ENCODE measurements at places on chromosomes 5 and 9.

DNA sequence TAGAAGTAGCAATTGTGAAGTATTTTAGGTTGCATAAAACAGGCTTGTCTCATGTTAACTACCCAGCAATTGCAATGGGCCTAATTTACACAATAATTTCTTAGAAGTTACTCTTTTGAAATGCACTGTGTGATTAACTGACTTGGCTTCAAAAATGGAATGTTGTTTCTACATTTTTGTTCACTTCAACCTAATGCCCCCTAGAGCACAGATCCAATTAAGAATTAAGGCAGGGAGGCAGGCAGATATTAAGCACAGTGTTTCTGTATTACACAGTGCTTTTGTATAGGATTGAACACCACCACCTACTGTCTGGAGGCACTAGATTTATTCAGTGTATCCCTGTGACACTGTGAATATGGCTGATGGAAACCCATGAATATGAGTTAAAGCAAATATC, 302.1 kb downstream of the FBXL17 start:
- DNase-seq: no peak

- no peak for DNase-seq
Measured at GRCh38 chr5:88813805-88814575, 69.0 kb downstream of the MEF2C start.

DNA sequence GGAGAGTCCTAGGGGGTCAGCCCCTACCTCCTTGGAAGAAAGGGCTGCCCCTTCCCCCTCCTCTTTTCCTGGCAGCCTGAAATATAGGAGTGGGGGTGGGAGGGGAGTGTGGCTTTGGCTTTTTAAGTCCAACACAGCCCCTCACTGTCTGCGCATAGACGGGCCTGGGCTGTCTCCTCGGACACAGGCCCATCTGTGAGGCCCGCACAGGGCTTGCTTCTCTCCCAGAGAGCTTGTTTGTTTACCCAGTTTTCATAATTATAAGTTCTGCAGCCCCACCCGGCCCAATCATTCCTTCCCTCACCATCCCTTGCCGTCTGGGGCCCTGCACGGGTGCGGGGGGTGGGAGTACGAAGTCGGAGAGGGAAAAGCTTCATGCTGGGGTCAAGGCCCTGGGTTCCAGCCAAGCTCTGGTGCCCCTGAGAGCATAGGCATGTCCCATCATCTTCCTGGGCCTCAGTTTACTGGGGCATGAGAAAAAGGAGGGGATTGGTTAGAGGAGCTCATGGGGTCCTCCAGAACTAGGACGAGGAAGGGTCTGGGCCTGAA, 54.0 kb upstream of the STXBP1 start:
- DNase-seq: no peak

GRCh38 chr9:112333639-112334431, 416 bp upstream of the PTBP3 start:
- DNase-seq: peak; percentile 97

- no peak for DNase-seq
Measured at GRCh38 chr9:115862021-115862420, 291.6 kb upstream of the PAPPA start.

GRCh38 chr5:56482363-56482762, 249.2 kb upstream of the ANKRD55 start:
- DNase-seq: no peak

DNA sequence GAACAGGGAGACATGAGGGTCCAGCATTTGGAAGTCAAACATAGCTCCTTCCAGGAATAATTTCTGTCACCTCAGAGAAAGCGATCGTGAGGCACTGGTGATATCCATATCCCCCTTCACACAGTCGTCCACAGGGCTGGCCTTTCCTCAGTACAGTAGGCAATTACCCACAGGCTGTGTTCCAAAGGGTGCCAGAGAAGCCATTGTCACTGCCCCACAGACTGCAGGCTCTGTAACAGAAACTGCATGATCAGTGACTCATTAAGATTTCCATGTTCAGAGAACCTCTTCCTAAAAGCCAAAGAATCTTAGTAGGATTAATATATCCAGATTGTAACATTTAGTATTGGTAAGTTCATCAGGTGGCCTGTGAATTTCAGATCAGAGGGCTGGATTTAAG, 127.6 kb downstream of the RPS23 start:
- DNase-seq: no peak

GRCh38 chr5:89203611-89204010, 320.6 kb upstream of the MEF2C start:
- no peak for DNase-seq

DNA sequence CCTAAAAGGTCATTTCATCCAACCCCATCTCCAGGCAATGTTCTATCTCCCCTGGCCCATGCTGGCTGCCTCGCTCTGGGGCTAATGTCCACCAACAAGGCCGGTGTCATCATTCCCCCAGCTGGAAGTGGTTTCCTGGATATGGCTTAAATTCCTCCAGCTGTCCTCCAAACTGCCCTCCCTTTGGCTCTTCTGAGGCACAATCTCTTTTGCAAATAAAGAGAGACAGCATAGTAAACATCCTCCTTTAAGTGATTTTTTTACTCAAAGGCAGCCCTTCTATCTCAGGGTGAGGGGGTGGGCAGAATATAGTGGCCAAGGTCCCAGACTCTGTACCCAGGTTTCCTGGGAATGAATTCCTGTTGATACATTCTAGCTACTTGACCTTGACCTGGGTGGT, 117.4 kb upstream of the PANK3 start:
- DNase-seq: no peak

- peak; percentile 71 for DNase-seq
Measured at GRCh38 chr5:128271859-128272464, 188.4 kb downstream of the SLC12A2 start.

GRCh38 chr5:164680812-164681520, 1175.5 kb downstream of the MAT2B start:
- DNase-seq: no peak

DNA sequence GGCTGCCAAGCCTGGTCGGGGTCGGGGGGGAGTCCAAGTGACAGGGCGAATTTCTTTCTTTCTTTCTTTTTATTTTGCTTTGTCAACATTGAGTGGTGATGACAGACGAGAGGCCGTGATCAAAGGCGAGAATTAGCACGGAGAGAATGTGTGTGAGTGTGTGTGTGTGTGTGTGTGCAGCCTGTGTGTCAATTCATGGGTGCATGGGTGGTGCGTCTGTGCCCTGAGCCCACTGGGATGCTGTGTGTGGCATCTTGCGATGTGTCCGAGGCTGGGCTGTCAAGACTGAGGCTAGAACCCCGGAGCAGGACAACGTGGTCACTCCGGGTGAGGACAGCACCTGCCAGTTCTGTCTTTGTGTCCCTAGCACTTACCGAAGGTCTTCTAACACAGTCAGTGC, 4.7 kb upstream of the FIBCD1 start:
- no peak for DNase-seq

DNA sequence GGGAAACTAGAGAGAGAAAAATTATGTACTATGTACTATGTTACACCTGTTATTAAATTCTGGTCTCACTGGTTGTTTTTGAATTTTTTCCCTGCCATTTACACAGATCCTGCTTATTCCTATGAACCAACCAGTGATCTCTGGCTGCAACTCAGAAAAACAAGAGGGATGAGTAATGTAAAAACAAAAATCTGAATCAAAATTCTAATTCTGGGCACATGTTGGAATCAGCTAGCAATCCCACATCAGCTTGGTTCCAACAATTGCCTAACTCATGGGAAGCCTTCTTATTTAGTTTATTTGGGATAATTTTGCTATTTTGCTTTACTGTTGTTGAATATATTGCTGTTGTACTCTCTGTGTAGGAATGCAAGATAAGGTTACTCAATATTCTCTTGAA, 78.3 kb downstream of the PLK2 start:
- DNase-seq: no peak

GRCh38 chr5:37665889-37666288, 174.0 kb downstream of the GDNF start:
- DNase-seq: no peak

GRCh38 chr5:128815201-128815600, 150.1 kb upstream of the SLC27A6 start:
- peak; percentile 38 for DNase-seq

GRCh38 chr5:141864371-141865370, 13.5 kb downstream of the PCDH1 start:
- DNase-seq: no peak

- peak; percentile 62 for DNase-seq
Measured at GRCh38 chr9:76987594-76988200, 31.8 kb upstream of the FOXB2 start.

- DNase-seq: no peak
Measured at GRCh38 chr9:130699047-130699446, 5.5 kb downstream of the EXOSC2 start.

GRCh38 chr5:73682176-73682575, 56.2 kb downstream of the ARHGEF28 start:
- no peak for DNase-seq

GRCh38 chr9:3629495-3629894, 103.7 kb upstream of the RFX3 start:
- DNase-seq: no peak

GRCh38 chr9:350384-350783, 135.7 kb downstream of the DOCK8 start:
- no peak for DNase-seq

GRCh38 chr9:16726718-16727451, 143.6 kb downstream of the BNC2 start:
- peak; percentile 76 for DNase-seq

- no peak for DNase-seq
Measured at GRCh38 chr5:88834499-88834898, 48.5 kb downstream of the MEF2C start.

GRCh38 chr5:11640158-11640873, 263.9 kb downstream of the CTNND2 start:
- no peak for DNase-seq

DNA sequence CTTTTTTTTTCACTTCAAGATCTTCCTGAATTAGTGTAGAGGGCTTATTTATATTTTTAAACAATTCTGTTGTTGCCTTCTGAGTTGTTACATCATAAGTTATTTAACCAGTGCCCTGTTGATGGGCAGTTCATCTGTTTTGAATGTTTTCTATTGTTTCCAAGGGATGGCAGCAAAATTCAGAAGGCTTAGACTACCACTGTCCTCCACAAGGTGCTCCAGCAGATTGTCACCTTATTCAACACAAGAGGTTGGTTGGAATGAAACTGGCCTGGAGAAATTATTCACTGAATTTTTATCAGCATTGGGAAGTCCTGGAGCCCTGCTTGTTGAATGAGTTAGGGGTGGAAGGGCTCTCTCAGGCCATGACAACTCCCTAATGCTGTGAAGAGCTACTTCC, 1.3 kb upstream of the KLHL9 start:
- DNase-seq: no peak
